Left renal pelvis (tissue), 4 donors: ENCODE measurements at places on chromosomes 5 and 9.

GRCh38 chr9:102506406-102506805 is 488.7 kb upstream of the CYLC2 start:
- peak; percentile 42 for DNase-seq

DNA sequence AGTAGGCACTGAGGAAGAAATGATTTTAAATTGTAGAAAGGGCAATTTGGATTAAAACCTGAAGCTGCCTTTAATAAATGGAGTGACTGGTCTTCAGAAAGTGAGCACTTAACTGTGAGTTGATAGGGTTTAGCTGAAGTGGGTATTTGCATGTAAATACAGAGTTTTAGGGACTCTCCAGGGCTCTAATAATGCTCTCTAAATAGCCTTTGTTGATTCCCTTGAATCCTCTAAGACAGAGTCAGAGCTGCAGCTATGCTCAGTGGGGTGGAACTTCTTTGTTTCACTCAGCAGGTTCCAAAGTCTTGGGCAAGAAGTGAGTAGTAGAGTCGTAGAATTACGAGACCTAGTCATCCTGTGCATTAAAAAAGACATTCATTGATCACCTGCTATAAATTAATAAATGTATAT is 21.4 kb downstream of the GLRA1 start:
- DNase-seq: no peak

DNA sequence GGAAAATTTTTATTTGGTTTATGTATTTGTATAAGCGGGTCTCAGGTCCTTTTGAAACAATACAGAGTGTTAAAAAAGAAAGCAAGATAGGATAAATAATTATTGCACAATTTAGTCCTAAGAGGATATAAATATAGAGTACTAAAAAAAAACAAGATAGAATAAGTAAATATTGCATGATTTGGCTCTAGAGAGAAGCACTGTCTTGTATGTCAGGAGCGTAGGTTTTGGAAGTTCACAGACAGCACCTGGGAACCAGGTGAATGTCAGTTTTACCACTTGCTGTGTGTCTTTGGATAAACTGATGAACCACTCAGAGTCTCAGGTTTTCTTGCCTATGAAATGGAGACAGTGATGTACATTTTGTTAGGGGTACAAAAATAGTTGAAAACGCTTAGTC is 266.2 kb upstream of the ADAMTSL1 start:
- no peak for DNase-seq

DNA sequence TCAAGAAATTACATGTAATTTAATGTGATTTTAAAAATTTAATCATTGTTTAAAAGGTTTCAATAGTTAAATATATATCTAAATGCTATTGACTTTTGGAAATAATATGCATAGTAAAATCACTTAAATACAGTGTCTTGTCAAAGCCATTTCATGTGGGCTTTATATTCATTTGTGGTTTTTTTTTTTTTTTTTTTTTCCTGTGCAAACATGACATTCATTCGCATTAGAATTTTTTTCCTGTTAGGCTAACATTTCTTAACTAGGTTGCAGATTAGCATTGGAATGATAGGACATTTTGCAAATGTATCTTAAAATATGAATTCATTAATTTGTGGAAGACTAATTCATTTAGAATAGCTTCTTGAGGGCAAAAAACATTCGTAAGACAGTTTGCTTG is 149.8 kb downstream of the PBX3 start:
- DNase-seq: no peak

DNA sequence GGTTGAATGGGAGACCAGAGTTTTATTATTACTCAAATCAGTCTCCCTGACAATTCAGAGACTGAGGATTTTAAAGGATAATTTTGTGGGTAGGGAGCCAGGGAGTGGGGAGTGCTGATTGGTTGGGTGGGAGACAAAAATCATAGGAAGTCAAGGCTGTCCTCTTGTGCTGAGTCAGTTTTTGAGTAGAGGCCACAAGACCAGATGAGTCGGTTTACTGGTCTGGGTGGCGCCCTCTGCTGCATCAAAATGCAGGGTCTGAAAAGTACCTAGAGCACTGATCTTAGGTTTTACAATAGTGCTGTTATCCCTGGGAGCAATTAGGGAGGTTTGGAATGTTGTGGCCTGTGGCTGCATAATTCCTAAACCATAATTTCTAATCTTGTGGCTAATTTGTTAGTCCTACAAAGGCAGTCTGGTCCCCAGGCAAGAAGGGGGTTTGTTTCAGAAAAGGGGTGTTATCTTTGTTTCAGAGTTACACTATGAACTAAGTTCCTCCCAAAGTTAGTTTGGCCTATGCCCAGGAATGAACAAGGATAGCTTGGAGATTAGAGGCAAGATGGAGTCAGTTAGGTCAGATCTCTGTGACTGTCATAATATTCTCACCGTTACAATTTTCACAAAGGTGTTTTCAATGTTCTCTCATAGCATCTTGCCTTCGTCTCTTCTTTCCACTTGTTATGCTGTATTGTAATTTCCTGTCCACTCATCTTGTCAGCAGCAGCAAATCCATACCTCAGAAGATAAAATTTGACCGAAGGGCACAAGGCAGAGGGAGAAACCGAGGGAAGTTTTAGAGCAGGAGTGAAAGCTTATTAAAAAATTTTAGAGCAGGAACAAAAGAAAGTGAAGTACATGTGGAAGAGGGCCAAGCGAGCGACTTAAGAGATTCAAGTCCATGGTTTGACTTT is 59.2 kb upstream of the CLINT1 start:
- no peak for DNase-seq

- DNase-seq: no peak
Measured at GRCh38 chr5:40291338-40291737, 388.4 kb upstream of the PTGER4 start.

GRCh38 chr5:172403189-172403796 is 51.0 kb downstream of the SH3PXD2B start:
- peak; percentile 82 for DNase-seq

GRCh38 chr9:135178498-135178897 is 91.0 kb downstream of the OLFM1 start:
- no peak for DNase-seq

DNA sequence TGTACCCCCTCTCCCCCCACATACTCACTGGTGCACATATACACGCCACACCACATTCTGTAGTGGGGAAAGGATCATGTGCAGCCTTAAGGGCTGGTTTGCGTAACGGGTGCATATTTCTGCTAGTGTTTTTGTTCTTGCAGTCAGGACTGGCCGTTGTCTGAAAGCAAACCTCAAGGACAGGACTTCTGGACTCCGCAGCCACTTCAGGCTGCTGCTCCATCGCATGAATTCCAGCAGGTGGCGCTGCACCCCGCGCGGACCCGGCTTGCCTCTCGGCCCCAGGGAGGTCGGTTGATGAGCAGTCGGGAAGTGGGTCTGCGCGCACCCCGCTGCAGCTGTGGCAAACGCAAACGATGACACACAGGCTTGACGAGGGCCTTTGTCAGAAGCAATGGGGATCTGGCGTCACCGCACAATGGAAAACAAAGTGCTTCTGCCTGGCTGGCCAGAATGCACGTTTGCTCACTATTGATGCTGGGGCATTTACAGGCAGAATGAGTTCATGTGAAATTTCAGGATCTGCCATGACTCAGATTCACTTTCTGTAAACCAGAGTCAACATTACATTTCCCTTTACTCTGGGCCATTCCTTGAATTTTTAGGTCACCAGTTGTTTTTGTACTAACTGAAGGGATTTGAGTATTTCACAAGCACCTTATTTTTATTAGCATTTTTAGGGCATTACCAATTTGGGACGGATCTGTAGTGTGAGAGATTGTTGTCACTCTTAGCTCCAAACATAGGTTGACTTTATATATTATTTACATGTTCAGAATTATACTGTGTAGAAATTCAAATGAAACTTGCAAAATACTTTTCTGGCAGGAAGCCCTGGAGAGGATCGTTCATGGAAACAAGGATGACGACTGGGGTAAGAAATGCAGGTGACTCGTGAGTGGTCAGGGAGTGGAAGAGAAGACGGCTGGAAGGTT is 36.4 kb upstream of the GLRX start:
- no peak for DNase-seq

DNA sequence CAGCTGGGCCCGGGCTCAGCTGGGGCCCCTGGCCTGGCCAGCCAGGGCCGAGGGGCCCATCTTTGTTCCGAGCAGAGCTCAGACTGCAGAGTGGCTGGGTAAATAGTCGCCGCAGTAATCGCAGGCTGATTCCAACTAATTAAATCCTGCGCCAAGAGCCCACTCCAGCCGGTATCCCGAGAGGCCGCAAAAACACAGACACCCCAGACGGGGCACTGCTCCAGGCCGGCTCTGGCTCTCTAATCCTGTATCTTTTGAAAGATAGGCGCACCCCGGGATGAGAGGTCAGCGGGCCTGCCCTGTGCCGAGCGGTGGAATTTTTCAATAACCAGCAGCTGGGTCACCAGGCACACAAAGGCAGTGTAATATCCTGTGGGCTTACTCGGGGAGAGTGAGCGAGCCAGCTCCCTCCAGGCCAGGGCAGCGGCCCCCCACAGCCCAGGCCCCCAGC is 57.7 kb downstream of the LMX1B start:
- no peak for DNase-seq

GRCh38 chr5:77180167-77181081 is 30.1 kb upstream of the PDE8B start:
- no peak for DNase-seq

- DNase-seq: no peak
Measured at GRCh38 chr9:113985968-113986585, 92.0 kb downstream of the AMBP start.

- DNase-seq: no peak
Measured at GRCh38 chr9:112849363-112849922, 41.2 kb downstream of the SLC46A2 start.

DNA sequence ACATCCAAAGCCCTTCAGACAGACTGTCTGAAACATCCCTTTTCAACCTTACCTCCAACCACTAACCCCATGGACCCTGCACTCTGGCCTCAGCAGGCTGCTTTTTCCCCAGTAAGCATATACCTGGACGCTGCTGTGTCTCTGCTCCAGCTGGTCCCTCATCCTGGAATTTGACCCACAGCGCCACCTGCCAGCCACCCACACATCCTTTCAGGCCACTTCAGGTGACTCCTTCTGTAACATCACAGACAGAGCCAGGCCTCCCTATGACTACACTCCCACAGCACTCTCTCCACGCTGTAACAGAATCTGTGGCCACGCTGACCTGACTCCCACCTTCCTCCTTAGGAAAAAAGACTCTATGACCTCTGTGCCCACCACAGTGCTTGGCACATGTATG is 3.4 kb downstream of the MGAT1 start:
- no peak for DNase-seq

GRCh38 chr5:97550164-97550563 is 367.1 kb upstream of the RIOK2 start:
- DNase-seq: no peak

DNA sequence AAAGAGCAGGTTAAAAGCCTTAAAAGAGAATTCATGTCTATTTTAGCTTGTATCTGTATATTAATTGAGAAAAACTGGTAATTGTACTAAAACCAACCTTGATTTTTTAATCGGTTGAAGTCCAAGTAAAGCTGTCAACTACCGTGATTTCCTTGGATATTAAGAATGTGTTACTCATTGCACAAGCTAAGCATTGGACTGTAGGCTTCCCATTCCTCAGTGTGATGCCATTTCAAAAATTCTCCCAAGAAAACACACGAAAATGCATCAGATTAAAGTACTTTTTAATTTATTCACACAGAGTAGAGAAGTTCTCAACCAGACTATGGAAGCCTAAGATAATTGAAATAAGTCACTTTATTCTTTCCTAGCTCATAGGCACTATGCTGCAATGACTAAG is 761.4 kb upstream of the TYRP1 start:
- no peak for DNase-seq

GRCh38 chr5:18745988-18746615 is 1111.8 kb downstream of the TAF11L14 start:
- DNase-seq: no peak

- no peak for DNase-seq
Measured at GRCh38 chr9:130918826-130919558, 20.1 kb downstream of the FIBCD1 start.

- no peak for DNase-seq
Measured at GRCh38 chr5:57445006-57445704, 37.5 kb downstream of the ACTBL2 start.

GRCh38 chr5:1885868-1886845 is 3.4 kb upstream of the IRX4 start:
- no peak for DNase-seq

- no peak for DNase-seq
Measured at GRCh38 chr9:130906735-130907416, 10.3 kb upstream of the QRFP start.

GRCh38 chr5:116626272-116626723 is 51.7 kb upstream of the SEMA6A start:
- peak; percentile 64 for DNase-seq

GRCh38 chr5:161676103-161676502 is 9.4 kb upstream of the GABRA6 start:
- DNase-seq: no peak

GRCh38 chr9:122263699-122264349 is 816 bp downstream of the RBM18 start:
- no peak for DNase-seq

DNA sequence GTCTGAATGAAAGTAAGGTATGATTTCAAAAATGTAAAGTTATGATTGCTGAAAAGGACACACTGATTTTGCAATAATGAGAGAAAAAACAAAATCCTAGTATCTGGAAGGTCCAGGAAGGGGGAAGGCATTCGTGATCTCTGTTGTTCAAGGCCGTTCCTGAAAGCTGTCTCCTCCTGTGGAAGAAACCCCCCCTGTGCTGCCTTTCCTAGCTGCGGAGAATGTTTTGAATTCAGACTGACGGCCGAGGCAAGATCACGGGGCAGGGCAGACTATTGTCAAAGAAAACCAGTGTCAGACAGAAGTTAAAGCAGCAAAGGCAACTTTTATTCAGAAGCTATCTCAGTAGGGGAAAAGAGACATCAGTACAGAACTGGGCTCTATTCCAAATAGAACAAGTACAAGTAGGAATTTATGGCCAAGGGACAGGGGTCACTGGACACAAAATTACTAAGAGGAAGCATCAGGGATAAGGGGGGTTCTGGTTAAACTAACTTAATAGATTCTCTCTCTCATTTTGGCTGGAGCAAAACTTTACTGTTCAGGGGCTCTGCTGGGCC is 61.9 kb upstream of the IGFBPL1 start:
- no peak for DNase-seq

- no peak for DNase-seq
Measured at GRCh38 chr5:141514330-141515133, 25.7 kb downstream of the PCDHGC5 start.

DNA sequence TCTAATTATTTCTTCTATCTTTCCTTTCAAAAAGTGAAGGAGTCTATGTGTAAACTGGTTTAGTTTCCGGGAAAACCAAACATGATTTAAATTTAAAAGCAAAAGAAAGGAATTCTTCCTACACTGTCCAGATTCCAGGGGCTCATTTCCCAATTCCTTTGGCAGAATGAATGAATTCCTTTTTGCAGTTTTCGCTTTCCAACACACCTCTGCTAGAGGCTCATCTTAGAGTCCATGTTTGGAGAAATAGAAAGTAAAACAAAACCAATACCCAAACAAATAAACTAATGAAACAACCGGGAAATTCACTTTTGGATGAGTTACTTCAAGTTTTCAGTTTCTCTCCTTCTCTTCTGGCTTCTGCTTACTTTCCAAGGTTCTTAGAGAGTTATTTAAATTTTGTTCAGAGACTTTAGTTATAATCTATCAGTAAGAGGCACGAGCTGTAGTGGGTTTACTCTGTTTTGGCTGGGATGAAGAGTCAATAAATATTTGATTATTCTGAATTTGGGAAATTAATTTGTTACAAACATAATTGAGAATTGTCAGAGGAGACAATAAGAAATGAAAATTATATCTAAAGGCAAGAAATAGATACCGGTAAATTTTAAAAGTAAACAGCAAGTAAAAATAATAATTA is 365.0 kb upstream of the CDH9 start:
- no peak for DNase-seq
